ENCODE measurements at places on chromosomes 3 and 15.

- DNase-seq: no peak
Observed at GRCh38 chr3:66991459-66991858, 6.6 kb upstream of the KBTBD8 start.

GRCh38 chr15:32739522-32740063 is 21.8 kb downstream of the GREM1 start:
- no peak for DNase-seq

DNA sequence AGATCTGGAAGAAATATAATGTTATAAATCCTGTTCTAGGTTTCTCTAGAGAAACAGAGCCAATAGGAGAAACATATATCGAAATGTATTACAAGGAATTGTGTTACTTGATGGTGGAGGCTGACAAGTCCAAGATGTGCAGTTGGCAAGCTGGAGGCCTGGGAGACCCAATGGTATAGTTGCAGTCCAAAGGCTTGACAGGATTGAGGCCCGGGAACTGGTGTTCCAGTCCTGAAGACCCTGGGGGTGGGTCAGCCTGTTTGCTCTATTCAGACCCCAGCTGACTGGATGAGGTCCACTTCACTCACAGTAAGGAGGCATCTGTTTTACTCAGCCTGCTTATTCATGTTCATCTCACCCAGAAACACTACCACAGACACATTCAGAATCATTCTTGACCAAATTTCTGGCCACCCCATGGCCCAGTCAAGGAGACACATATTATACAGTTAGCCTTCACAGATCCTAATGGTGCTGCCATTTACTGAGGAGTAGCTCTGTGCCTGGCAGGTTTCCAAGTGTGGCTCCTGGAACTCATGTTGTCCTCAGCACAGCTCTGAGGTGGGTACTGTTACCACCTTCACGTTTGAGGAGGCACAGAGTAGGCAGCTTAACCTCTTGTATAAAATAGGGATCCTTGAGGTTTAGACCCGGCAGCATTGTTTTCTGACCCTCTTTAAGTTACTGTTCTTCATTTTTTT is 3.7 kb downstream of the TRAK1 start:
- DNase-seq: no peak

GRCh38 chr3:45907769-45908705 is 21.7 kb downstream of the CCR9 start:
- DNase-seq: no peak

DNA sequence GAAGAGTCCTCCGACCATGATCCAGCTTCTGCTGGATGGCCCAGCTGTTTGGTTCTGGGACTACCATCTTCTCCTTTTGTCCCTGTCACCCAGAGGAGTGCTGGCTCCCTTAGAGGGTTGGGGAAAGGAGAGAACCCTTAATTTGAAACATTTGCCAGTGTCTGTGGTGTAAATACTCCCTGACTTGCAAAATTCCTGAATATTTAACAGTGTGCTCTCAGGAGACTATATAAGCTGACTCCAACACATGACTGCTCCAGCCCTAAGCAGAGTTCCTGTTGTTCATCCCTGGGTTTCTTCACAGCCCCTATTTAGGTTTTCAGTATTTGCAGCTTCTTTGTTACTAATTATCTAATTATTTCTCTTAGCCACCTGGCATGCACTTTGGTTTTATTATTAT is 133.1 kb downstream of the CPNE4 start:
- DNase-seq: no peak

DNA sequence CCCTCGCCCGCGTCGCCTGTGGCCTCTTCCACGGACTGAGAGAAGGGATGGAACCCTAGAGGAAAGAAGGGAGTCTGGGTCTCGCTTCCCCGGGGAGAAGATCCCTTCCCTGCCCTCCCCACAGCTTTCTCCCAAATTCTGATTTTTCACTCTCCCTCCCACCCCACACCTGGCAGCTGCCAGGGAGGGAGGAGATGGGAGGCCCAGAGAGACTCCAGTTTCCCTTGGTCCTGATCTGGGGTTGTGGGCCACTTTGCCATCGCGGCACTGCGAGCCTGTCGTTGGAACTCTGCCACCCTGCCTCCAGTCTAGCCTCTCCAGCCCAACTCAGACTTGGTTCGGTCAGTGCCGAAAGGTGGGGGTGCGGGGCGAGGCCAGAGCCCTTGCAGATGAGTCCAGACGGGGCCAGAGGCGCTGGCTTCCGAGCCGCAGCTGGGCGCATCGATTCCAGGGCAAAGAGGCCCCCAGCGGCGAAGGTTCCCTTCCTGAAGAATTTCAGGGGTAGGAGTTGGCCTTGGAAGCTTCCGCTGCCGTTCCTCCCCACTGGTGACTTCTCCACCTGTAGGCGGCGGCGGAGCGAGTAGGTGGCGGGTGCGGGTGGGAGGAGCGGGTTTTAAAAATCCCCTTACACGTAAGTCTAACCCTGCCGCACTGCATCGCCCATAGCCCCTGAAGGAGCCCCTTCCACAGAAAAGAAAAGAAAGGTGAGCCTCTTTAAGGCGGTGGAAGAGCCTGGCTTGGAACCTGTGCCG is 5.2 kb downstream of the WNT5A start:
- DNase-seq: no peak

GRCh38 chr3:39295184-39295775 is 15.4 kb upstream of the CX3CR1 start:
- DNase-seq: no peak

- DNase-seq: no peak
Observed at GRCh38 chr3:130576375-130577266, 59.6 kb downstream of the COL6A6 start.

DNA sequence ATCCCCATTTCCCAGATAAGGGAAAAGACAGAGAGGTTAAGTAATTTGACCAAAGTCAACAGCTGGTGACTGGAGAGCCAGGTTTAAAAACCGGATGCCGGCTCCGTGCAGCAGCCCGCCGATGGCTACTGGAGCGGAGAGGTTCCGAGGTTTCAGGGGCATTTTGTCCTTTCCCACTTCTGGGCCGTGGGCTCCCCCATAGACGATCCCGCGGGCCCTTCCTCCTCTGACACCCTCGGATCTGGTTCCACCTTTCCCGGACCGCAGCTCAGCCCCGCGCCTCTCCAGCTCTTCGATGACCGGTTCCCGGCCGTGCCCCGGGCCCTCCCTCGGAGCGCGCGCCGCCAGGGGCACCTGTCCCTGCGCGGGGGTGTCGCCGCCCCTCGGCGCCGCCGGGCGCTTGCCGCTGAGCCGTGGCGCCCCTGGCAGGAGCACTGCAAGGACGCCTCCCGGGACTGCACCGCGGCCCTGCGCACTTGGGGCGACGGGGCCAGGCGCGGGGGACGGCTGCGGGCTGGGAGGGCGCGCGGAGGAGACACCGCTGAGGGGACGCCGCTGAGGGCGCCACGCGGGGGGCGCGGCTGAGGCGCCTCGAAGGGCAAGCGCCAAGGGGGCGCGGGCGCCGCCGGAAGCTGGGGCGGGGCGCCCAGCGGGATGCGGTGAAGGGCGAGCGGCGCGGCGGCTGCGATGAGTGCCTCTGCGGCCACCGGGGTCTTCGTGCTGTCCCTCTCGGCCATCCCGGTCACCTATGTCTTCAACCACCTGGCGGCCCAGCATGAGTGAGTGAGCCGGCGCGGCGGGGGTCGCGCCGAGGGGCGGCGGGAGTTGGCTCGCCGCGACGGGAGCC is at the start of gene TM6SF1:
Gene TM6SF1 (plus strand): TSS at position 652 of the 847 bp plus-strand sequence. CDS start 36 bp downstream, at position 688.
- no peak for DNase-seq

GRCh38 chr3:48711727-48712126 is 5.3 kb downstream of the IP6K2 start:
- DNase-seq: no peak

DNA sequence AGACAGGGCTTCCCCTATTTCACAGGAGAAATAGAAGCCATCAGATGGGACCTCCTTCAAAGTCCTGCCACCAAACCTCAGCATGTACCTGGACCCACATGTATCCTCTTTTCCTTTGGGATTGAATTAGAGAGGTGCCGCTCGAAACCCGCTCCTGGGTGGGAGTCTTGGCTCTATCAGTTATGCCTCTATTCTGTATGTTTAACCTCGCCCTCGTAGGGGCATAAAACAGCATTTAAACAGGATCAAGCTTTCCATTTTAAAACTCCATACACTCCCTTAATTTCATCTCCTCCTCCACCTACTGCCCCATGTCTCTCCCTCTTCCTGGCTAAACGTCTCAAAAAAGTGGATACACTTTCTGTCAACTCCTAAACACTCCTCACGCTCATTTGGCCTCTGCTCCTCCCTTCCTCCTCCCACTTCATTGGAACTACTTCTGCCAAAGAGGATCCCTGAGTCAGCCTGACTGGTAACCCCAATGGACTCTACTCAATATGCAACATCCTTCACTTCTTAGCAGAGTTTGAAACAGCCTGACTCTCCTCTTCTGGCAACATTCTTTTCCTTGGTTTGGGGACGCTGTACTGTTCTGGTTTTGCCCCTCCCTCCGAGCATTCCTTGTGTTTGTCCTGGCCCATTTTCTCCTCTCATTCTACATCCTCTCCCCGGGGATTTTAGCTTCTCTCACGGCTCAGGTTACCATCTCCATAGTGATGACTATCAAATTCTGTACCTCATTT is 23.0 kb upstream of the MUC20 start:
- DNase-seq: no peak

DNA sequence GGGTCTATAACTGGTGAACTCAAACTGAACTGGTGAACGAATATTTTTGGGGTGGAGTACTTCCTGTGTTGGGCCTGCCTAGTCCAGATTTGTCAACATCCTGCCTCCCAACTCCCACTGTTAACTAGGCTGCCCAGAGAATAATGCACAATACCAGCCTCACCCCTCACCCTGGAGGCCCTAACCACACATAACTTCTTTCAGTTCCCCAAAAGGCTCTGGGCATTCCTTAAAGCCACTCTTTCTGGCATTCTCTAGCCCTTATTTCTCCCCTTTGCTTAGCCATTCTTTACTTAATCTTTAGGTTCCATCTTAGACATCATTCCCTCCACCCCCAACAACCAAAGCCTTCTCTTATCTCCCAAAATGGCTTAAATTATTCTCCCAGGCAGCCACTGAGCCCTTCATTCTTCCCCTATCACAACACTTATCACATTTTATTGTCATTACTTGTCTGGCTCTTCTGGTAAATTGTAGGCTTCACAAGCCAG is 9.1 kb upstream of the SEC11A start:
- no peak for DNase-seq

GRCh38 chr3:19632099-19633074 is 301.6 kb downstream of the EFHB start:
- DNase-seq: no peak

DNA sequence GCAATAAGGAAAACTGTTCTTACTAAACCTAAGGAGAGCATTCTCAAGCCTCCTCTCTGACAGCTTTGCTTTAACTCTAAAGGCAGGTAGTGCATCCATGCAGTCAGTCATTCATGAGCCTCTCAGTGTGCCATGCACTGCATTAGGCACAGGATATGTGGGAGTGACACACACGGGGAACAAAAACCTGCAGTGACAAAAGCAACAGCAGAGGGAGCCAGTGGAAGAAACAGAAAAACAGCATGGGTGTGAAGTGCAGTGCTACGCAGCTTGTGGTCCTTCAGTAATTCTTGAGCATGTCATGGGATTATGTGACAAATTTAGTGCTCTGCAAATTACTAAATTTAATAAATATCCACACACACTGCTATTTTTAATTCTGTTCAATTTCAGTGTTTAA is 230.7 kb downstream of the BBX start:
- DNase-seq: peak; percentile 34

GRCh38 chr3:54494209-54494608 is 371.9 kb downstream of the CACNA2D3 start:
- DNase-seq: no peak

- DNase-seq: no peak
Observed at GRCh38 chr15:66482539-66482938, 15.0 kb downstream of the SNAPC5 start.

DNA sequence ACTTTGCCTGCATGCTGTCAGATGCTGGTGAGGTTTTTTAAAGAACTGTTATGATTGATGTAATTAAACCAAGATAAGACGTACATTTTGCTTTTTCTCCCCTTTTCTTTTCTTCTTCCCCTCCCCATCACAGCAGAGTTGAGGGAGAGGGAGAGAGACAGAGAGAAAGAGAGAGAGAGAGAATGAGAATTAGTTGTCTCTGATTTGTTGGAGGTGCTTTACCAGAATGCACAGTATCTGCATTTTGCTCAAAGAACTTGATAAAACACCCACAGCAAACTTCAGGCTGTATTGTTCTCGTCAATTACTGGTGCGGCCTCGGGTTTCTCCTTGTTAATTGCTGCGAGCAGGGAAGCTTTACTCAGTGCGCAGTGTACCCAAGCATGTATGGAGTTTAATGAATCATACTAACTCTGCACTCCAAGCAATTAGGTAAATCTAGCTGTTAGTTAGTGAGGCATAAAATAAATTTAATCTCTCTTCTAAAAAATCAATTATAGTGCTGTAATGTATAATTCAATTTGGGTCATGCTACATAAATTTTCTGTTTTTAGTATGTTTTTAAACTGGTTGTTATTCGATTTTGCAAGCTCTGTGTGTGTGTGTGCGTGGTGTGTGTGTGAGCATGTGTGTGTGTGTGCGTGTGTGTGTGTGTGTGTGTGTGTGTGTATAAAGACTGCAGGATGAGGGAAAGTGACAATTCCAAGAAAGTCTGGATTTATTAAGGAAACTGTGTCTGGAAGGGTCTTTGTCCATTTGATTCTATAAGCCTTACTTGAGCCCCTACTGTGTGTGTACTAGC is 273.4 kb downstream of the TLE3 start:
- DNase-seq: no peak

DNA sequence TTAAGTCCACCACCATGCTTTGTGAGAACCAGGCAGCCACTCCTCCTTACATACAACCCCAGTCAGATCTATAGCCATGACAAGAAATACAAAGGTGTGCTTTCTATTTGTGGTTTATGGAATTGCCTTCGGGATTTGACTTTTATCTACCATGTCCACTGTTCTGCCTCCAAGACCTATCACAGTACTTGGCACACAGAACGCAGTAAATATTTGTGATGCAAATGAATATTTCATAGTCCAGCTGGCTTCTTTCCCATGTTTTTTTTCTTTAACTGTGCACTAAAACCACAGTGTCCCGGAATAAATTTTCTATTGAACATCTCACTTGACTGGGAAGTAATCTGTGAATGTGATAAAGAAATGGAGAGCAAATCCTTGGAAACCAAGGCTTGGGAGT is 314.7 kb downstream of the RORA start:
- no peak for DNase-seq

GRCh38 chr15:35673093-35673684 is 127.2 kb upstream of the DPH6 start:
- no peak for DNase-seq

GRCh38 chr3:31785286-31785685 is 195.8 kb downstream of the OSBPL10 start:
- no peak for DNase-seq

DNA sequence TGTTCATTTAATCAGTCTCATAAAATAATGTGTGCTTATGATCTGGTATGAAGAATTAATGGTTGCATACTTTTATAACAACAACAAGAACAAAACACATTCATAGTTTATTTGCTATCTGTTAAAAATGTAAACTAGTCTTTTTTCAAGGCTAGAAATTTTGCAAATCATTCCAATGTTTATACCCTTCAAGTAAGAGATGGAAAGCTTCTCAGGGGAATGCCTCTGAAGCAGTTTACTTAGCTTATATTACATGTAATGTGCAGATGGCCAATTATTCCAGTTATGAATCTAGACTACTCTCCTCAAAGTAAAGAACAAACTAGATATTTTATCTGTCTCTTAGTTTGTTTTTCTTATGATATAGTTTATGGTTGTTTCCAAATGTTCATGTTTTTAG is 575.4 kb downstream of the NAALADL2 start:
- no peak for DNase-seq

GRCh38 chr3:142053835-142054234 is 95.5 kb downstream of the TFDP2 start:
- no peak for DNase-seq

GRCh38 chr3:127431066-127431465 is 143.2 kb upstream of the PRR20G start:
- peak; percentile 12 for DNase-seq
